ENCODE measurements at places on chromosomes 11 and 22. TPM values are rescaled to one million over a fixed set of nuclear protein-coding genes. Genes with fewer than 3 reads are reported as not detected.

The DLAT gene
- total RNA-seq = 34.0 TPM

The CTSF gene
- 20.9 TPM for total RNA-seq

The OR5A1 gene
- total RNA-seq = not detected

The FJX1 gene
- 16.7 TPM for total RNA-seq

The ASCL2 gene
- 1.2 TPM for total RNA-seq

The APOBEC3H gene
- total RNA-seq = 0.16 TPM

The TRIM29 gene
- not detected for total RNA-seq

The SYT8 gene
- not detected for total RNA-seq

The OR4C6 gene
- not detected for total RNA-seq

The ADAMTS15 gene
- 20.4 TPM for total RNA-seq

The INSC gene
- 0.08 TPM for total RNA-seq

The MS4A15 gene
- total RNA-seq = not detected

The APLNR gene
- total RNA-seq = 0.65 TPM

The MMP3 gene
- 0.40 TPM for total RNA-seq

The FOLR1 gene
- total RNA-seq = not detected

The SCGB1C1 gene
- not detected for total RNA-seq

The CCDC89 gene
- 2.7 TPM for total RNA-seq

The OR52I2 gene
- not detected for total RNA-seq

The OR5D14 gene
- not detected for total RNA-seq

The LUZP2 gene
- 1.5 TPM for total RNA-seq

The PRODH gene
- total RNA-seq = not detected

Measured in epithelial cell of alveolus of lung (primary cell).